ENCODE measurements at places on chromosomes 2 and 18.

DNA sequence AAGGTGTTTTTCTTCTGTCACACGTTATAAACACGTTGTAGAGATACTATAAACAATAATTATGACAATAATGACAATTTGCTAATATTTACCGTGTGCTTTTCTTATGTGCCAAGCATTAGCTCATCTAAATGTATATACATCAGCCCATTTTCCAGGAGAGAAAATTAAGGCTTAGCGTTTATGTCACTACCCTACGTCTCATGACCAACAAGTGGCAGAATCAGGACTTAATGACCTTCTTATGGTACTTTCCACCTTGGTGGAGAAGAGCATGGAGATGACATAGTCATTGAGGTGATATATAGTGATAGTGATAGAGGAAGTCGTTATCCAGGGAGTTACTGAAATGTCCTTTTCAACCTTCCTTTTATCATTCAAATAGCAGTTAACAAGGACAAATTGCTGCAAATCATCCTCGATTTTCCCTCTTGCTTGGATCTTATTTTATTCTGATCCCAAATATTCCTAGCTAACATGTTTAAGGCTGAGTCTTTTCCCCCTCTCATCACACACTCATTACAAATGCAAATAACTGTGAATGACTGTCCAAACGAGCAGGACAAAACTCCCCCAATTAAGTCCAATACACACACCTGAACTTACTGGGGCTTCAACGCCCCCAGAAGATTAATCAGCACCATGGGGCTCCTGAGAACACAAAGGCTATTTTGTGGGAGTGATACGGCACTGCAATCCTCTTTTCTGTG, 27.3 kb downstream of the SPRED2 start:
- no peak for DNase-seq

DNA sequence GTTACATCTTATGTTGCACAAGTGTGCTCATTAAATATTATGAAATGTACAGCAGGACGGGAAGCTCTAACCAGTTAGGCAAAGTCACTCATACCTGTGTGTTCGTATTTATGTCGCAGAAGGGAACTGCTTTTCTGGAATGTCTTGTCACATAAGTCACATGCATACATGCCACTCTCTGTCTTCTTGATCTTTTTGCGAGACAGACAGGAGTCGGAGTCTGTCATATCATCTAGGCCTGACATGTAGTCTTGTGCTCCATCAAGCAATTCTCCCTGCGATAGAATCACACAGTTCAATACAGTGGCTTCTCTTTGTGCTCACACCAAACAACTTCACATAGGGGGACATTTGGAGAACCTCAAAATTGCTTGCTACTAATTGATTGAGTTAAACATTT, 123.6 kb downstream of the ZEB2 start:
- no peak for DNase-seq

- DNase-seq = no peak
Observed at GRCh38 chr2:237324837-237325236, 89.1 kb downstream of the COL6A3 start.

DNA sequence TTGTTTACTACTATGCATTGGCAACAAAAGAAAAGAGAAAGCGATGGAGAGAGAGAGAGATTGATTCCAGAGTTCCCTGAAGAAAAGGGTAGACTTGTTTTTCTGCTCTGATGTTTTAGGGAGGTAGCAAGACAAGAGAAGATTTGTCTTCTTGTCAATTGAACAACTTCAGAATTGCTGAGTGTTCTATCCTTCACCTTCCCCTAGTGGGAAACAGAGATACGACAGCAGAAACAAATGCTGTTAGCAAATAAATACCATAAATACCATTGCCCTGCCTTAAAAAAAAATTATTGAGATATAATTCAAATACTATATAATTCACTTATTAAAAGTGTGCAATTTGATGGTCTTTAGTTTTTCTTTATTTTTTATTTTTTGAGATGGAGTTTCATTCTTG, 26.2 kb upstream of the CCDC150 start:
- no peak for DNase-seq

DNA sequence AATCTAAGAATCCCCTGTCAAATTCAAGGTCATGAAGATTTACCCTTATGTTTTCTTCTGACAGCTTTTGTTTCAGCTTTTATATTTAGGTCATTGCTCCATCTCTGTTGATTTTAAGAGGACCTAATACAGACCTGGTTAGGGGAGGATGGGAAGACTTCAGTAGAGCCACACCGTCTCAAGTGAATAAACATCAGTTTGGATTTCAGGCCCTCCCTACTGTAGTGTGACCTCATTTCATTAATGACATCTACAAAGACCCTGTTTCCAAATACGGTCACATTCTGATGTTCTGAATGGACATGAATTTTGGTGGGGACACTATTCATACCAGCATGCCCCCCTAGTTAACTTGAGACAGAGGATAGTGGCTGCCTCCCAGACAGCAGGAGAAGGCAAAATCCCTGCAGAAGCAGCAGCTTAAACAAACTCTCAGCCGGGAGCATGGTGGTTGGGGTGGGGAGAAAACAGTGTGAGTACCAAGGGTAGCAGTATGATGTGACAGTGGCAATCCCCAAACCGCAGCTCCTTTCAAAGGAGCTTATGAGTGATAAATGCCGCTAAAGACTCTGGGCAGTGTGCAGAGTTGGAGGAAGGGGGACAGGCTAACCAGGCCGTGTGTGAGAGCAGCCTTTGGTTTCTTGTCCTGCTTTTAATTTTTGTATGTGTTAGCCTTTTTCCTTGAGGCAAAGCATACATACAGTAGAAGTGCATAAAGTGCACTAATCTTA, 65.9 kb upstream of the TNP1 start:
- no peak for DNase-seq
